ENCODE measurements at places on chromosomes 6 and 20.

DNA sequence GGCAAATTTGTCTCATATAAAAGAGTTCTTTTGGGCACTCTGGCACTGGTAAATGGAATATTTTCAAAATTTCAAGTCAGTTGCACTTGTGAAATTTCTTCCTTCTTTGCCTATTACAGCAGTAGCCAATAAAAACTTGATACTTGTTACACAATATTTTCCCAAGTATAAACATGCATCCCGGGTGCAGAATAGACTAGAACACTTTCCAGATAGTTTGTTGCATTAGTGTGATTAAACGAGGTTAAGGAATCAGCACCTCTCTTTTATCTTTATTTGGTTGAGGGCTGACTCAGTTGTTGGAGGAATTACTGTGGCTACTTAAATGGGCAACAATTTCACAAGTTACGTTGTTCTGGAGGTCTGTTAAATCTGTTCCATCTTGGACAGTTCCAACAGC, 467.5 kb downstream of the CDKAL1 start:
- no peak for DNase-seq

DNA sequence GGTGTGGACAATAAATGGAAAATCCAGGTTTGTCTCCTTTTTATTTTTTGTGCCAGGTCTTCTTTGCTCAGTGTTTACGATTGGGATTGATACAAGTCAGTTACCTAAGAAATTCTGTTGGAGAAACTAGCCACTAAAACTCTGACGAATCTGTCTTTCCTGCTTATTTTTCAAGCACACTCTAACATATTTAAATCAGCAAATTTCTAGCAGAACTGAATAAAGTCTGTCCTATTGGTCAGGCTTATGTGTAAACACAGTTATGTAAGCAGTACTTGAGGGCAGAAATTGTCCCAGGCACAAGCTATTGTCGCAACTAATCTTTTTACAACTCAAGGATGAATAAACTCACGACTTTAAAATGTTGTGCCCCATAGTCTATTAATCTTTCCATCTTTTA, 12.1 kb upstream of the EXOC2 start:
- no peak for DNase-seq

DNA sequence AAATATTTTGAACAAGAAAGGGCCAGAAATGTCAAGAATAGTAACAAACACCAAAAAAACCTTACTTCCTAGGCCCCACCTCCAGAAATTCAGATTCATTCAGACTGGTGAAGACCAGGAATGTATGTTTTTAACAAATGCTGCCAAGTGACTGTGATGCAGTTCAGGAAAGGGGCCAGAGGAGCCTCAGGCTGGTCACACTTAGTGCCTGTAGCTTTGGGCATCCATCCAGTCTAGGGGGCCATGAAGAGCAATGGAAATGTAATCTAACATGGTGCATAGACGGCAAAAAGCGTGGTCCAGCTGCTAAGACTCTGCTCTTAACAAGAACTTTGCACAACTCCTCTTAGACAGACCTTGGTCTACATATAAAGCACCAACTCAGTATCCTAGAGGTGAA, 7.1 kb downstream of the GJA1 start:
- no peak for DNase-seq

DNA sequence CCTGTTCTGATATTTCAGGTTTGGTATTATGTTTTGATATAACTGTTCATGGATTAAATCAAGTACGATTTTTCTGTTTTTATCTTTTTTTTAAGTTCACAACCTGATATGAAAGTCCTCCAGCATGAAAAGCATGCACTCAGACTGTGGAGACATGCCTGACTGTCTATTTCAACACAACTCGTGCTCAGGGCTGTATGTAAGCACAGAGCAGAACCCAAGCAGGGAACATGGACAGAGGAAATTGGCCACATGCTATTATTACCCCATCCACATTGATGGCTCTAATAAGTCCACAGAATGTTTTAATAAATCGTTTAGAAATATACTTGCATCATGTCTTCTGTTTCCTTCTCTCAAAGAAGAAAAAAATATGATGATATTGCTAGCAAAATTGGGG, 730.4 kb downstream of the C6orf118 start:
- no peak for DNase-seq

DNA sequence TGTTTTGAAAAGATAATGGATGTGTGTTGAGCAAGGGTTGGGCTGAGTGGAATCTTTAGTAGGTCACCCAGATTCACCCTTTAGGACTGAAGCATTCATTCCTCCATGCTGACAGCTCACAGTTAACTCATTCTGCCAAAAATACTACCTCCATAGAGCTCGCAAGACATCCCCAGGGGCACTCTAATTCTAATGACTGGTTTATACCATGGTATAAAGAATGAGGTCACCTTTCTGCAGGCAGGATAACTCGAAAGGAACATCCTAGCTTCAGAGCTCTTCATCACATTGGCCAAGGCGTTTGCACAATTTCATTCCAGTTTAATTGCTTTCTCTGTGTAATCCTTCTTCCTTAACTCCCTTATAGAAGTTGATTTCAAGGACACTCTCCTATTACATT, 1257.2 kb upstream of the EYS start:
- DNase-seq, result no peak

DNA sequence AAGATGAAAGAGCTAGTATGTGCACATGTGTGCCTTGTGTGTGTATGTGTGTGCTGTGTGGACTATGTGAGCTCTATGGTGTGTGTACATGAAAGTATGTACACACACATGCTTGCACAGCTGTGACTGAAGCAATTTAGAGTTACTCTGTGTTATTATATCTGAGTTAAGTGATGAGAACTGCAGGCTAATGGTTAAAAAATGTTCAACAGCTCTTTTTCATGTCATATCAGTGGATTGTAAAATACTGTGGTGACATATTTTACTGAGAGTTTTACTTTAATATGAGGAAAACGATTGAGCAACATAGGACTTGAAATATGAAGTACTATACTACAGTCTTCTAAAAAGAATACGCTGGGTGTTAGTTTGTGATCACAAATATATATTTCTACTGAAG, 195.7 kb upstream of the KCNK16 start:
- DNase-seq, result peak; percentile 5

DNA sequence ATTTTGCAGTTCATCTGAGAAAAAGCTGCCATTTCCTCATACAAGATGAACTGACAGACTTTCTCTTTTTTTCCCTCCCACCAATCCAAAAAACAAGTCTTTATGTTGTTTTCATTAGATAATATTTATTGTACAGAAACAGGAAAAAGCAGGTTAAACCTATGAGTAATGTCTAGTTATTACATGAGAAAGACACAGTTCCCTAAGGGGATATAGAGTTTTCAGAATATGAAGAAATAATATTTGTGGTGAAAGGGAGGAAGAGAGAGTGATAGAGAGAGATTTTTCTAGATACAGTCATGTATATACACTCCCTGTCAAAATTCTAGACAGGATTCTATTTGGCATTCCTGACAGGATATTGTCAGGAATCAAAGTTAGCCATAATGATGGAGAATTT, 392.4 kb downstream of the BMP2 start:
- DNase-seq, result no peak

GRCh38 chr6:20013066-20013861, 176.1 kb downstream of the ID4 start:
- no peak for DNase-seq

All from brain microvascular endothelial cell (primary cell).